ENCODE measurements at places on chromosomes 6 and 20. TPM values are rescaled to one million over a fixed set of nuclear protein-coding genes. Genes with fewer than 3 reads are reported as not detected.

DPPA5 gene
- total RNA-seq, result not detected

BTN3A1 gene
- 10.5 TPM for total RNA-seq

GNMT gene
- total RNA-seq, result not detected

SLC17A9 gene
- total RNA-seq, result 0.34 TPM

CD93 gene
- total RNA-seq, result under 0.01 TPM

SRMS gene
- 0.39 TPM for total RNA-seq

TSPO2 gene
- not detected for total RNA-seq

DEFB110 gene
- not detected for total RNA-seq

KCNK16 gene
- not detected for total RNA-seq

TAGAP gene
- total RNA-seq, result not detected

TFEB gene
- 8.0 TPM for total RNA-seq

NKX2-2 gene
- total RNA-seq, result not detected

TTK gene
- total RNA-seq, result 25.9 TPM

SLC52A3 gene
- total RNA-seq, result not detected

MROH8 gene
- total RNA-seq, result not detected

SEL1L2 gene
- not detected for total RNA-seq

BMP2 gene
- total RNA-seq, result 5.6 TPM

HLA-DQB2 gene
- total RNA-seq, result 1.7 TPM

RAET1L gene
- total RNA-seq, result 1.1 TPM

MYCT1 gene
- not detected for total RNA-seq

SRSF3 gene
- total RNA-seq, result 228 TPM

GGTLC1 gene
- not detected for total RNA-seq

TCP11 gene
- not detected for total RNA-seq

LCA5 gene
- 1.9 TPM for total RNA-seq

TAAR1 gene
- total RNA-seq, result not detected

LPIN3 gene
- 9.3 TPM for total RNA-seq

PAQR8 gene
- total RNA-seq, result 3.5 TPM

ZNF831 gene
- not detected for total RNA-seq

L3MBTL1 gene
- total RNA-seq, result 2.0 TPM

XKR7 gene
- not detected for total RNA-seq

MCM9 gene
- total RNA-seq, result 5.4 TPM

IPCEF1 gene
- 0.94 TPM for total RNA-seq

CPNE5 gene
- 0.08 TPM for total RNA-seq

BPI gene
- total RNA-seq, result not detected

PET117 gene
- 11.6 TPM for total RNA-seq

RHAG gene
- total RNA-seq, result not detected

WFDC10B gene
- not detected for total RNA-seq

SGK2 gene
- total RNA-seq, result not detected

BPIFB4 gene
- total RNA-seq, result not detected

EDN1 gene
- 3.4 TPM for total RNA-seq

Data from hair follicular keratinocyte (primary cell).